Stimulated activated CD4-positive, alpha-beta T cell treated with anti-CD3 and anti-CD28 coated beads, Interleukin-2, amount 100 ng/mL, for 4 hours (primary cell): ENCODE measurements at places on chromosomes 4 and X.
A peak's percentile ranks its signal among the peaks of the same experiment; 100 is the strongest.

DNA sequence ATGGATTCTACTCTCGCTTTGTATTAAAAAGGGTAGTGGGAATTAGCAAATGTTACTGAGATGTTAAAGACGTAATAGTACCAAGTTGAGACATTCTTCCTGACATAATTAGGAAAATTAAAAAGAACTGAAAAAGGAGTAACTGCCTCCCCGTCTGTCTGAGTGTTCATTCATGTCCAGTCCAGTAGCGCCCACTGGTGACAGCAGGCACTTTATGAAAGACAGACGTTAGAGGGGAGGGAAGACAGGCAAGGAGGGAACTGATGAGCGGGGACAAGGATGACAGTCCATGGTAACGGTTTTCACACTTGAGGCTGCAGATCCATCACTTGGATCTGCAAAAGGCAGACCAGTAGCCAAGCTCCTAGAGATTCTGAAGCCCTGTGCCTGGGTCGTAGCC, 326.7 kb downstream of the STK32B start:
- DNase-seq = no peak

DNA sequence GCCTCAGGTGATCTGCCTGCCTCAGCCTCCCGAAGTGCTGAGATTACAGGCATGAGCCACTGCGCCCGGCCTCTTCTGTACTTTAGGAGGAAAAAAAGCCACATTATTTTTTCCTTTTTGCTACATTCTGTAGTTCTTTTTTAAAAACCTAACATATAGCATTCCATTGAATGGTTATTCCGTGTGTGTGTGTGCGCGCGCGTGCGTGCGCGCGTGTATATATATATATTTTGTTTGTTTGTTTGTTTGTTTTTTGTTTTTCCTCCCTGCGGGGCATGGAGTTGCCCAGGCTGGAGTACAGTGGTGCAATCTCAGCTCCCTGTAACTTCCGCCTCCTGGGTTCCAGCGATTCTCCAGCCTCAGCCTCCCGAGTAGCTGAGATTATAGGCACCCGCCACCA, 59.5 kb downstream of the ARHGAP10 start:
- no peak for DNase-seq

GRCh38 chrX:154541896-154542722, 4.5 kb downstream of the G6PD start:
- DNase-seq = peak; percentile 49

- DNase-seq = no peak
Observed at GRCh38 chr4:152896811-152897210, 39.3 kb upstream of the FHDC1 start.

DNA sequence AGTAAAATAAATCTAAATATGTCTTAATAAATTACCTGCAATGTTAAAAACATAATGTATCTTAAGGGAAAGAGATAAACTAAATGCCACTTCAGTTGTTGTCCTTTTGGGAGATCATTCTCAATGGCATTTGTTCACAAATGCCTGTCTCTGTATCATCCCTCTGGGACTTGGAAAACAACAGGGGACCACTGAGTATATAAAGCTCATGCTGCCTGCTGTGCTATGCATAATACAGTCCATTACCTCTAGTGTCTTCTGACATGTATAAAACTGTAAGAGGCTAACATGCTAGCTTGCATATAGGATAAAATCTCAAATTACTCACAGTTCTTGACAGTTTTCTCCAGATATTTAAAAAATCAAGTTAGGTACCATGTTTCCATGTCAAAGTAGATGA, 503.9 kb downstream of the PDHA2 start:
- DNase-seq = no peak

GRCh38 chr4:89371614-89372013, 64.0 kb upstream of the GPRIN3 start:
- DNase-seq = no peak

DNA sequence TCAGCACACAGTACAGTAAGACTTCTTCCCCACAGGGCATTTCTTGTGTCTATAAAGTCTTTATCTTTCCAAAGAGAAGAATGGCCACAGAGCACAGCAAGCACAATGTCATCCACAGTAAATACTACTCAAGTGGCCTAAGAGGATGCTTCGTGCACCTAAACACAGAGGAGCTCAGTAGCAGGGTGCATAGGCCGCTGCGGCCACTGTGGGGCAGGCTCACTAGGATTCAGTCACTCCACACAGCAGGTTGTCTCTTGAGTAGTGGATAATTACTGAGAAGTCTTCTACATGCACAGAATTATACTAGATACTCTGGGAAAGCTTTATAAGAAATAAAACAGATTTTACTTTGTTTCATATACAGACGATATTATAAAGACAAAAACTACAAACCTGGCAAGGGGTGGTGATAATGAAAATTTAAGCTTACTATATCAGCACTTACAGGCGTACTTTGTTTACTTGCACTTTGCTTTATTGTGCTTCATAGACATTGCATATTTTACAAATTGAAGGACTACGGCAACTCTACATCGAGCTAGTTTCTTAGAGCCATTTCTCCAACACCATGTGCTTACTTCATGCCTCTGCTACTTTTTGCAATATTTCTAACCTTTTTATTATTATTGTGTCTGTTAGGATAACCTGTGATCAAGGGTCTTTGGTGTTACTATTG, 78.5 kb downstream of the PRDM5 start:
- no peak for DNase-seq

DNA sequence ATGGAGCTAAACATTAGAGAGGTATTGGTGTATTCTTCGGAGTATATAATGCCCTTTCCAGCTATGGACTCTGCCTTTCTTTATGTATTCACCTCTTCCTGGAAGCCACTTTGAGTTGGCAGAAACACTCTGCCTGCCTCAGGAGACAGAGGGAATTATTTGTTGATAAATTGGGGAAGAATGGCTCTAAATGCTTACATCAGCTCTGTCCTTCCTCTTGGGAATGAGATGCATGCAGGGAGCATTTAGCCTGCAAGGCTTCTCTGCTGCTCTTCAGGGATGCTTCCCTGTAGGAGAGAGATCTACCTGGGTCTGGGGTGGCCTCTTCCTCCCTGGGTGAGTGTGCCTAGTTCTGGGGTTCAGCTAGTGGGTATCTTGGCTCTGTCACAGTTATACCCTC, 6.9 kb upstream of the HS3ST1 start:
- no peak for DNase-seq

DNA sequence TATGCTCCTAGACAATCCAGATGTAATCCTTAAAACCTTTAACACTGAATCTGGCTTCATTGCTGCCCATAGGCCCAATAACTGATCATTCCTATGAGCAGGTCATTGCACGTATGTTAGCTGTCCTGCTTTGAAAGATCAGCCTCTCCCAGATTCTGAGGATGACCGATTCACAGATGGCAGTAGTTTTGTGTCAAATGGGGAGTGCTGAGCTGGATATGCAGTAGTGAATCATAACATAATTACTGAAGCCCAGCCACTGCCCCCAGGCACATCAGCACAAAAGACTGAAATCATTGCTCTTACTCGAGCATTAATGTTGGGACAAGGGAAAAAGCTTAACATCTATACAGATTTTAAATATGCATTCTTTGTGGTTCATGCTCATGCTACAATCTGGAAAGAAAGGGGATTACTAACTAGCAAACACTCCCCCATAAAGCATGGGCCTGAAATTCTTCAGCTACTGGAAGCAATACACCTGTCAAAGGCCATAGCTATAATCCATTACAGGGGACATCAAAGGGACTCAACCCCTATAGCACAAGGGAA, 16.4 kb upstream of the ZNF280C start:
- DNase-seq = no peak

DNA sequence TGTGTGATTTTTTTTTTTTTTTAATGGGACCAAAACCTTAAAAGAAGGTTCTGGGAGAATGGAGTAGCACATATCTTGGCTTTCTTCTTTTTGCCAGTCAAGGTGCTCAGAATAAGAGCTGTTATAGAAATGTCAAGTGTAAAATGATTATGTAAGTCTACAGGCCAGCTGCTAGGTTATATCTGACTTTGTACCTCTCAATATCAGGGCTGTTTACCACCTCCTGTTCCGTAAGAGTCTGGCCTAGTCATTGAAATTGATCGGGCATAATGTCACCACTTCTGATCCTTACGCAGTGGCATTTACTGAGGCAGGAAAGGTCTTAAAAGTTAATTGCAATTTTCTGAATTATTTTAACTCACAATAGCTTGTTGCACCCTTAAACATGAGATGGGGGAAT, 41.1 kb downstream of the LIMCH1 start:
- no peak for DNase-seq

DNA sequence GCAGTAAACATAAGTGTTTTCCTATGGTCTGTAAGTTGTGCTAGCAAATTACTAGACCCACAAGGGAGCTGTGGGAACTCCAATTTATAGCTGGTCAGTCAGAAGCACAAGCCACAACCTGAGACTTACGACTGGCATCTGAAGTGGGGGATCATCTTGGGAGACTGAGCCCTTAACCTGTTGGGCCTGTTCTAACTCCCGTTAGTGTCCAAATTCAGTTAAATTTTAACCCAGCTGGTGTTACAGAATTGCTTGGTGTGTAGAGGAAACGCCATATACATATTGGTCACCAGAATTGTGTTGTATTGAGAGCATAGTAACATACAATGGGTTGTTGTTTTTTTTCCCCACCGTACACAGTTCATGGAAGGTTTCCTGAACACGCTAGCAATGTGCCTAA, 25.1 kb upstream of the NFXL1 start:
- no peak for DNase-seq

DNA sequence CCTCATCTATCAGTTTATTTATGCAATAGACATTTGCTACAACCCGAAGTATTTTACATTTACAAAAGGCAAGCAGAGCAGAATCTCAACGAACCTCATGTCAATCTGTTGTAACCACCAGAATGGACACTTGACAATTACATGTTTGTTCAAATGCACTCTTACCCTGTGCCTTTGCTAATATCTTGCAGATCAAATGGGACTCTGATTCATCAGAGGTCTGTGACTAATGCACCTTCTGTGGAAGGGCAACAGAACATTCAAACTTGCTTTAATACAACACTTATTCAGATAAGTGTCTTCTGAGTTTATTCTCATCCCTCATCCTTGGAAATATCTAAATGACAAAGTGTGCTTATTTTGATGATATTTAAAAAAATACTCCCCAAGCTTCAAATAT, 644.7 kb upstream of the PCDH10 start:
- DNase-seq = no peak

- no peak for DNase-seq
Observed at GRCh38 chrX:70482300-70482699, 37.7 kb downstream of the DLG3 start.

DNA sequence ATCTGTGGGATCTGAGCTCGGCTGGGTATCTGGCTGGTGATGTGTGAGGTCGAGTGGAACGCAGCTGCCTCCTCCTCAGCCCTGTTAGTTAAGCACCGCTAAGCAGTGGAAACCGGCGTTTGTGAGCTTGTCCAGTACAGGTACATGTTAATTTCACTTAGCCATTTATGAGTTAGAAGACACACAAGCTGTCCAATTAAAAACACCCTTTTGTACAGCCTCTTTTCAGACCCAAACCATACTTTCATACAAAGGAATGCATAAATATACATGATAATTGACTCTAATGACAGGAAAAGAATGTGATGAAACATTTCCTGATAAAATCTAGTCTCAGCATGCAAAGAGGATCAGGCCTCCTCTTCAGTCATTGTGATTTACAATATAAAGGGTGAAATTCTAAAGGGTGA, 163.6 kb upstream of the FAT1 start:
- no peak for DNase-seq

GRCh38 chr4:136476753-136477152, 1055.5 kb downstream of the PCDH18 start:
- DNase-seq = no peak

DNA sequence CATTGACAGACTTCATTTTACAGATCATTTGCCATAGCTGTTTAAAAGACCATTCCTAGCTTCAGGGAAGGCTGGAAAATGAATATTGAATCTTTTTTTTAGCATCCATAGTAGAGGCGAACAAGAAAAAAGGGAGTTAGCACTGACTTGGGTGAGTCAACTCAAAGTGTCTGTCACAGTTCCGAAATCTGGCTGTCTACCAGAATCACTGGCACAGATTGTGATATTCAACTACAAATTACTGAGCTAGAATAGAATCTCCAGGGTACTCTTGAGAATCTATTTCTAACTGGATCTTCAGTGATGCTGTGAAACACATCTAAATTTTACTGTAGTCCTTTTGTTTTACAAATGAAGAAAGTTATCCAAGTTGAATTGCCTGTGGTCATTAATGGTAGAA, 31.5 kb downstream of the SEC24B start:
- DNase-seq = no peak

- DNase-seq = no peak
Observed at GRCh38 chr4:72555377-72555831, 13.6 kb downstream of the ADAMTS3 start.

GRCh38 chrX:53481816-53482465, 47.8 kb upstream of the HSD17B10 start:
- DNase-seq = peak; percentile 26

DNA sequence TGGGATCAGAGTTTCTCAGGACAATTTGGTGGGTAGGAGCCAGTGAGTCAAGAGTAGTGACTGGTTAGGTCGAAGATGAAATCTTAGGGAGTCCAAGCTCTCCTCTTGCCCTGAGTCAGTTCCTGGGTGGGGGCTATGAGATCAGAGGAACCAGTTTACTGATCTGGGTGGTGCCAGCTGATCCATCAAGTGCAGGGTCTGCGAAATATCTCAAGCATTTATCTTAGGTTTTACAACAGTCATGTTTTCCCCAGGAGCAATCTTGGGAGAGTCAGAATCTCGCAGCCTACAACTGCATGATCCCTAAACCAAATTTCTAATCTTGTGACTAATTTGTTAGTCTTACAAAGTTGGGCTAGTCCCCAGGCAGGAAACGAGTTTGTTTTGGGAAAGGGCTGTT, 1833.2 kb upstream of the PCDH7 start:
- no peak for DNase-seq
